ENCODE measurements at places on chromosomes 4 and X. TPM values are rescaled to one million over a fixed set of nuclear protein-coding genes. Genes with fewer than 3 reads are reported as not detected.

Gene ATP2B3
- 18.4 TPM for polyA plus RNA-seq

Gene MED12
- 39.7 TPM for polyA plus RNA-seq

Gene PABPC4L
- 2.0 TPM for polyA plus RNA-seq

Gene HERC6
- 8.7 TPM for polyA plus RNA-seq

Gene ZNF518B
- polyA plus RNA-seq = 26.1 TPM

Gene EDNRA
- 15.2 TPM for polyA plus RNA-seq

Gene GPM6B
- 757 TPM for polyA plus RNA-seq

Gene L1CAM
- polyA plus RNA-seq = 165 TPM

Gene REELD1
- 0.16 TPM for polyA plus RNA-seq

Gene SNCA
- polyA plus RNA-seq = 133 TPM

Gene ALG13
- 55.9 TPM for polyA plus RNA-seq

Gene ARX
- polyA plus RNA-seq = 1.6 TPM

Gene GAGE2A
- polyA plus RNA-seq = not detected

Gene PPARGC1A
- 12.2 TPM for polyA plus RNA-seq

Gene CYSLTR1
- 3.3 TPM for polyA plus RNA-seq

Gene ANXA10
- polyA plus RNA-seq = not detected

Gene CPZ
- polyA plus RNA-seq = 11.9 TPM

Gene PACRGL
- polyA plus RNA-seq = 26.1 TPM

Gene MAPK10
- 93.5 TPM for polyA plus RNA-seq

Gene SYTL5
- 4.9 TPM for polyA plus RNA-seq

Gene GLRB
- polyA plus RNA-seq = 35.6 TPM

Gene HPF1
- polyA plus RNA-seq = 60.5 TPM

Gene WAS
- polyA plus RNA-seq = 7.1 TPM

Gene TMEM271
- 16.1 TPM for polyA plus RNA-seq

Gene DLG3
- 50.1 TPM for polyA plus RNA-seq

Gene NEUROG2
- polyA plus RNA-seq = 1.2 TPM

Gene IQCM
- not detected for polyA plus RNA-seq

Gene GK
- polyA plus RNA-seq = 13.5 TPM

Gene ADAM29
- polyA plus RNA-seq = 4.6 TPM

Measured in spinal cord (tissue), 10 donors.